A549 treated with CpdA at 1 μM for 4 hours (cell line): ENCODE measurements at places on chromosomes 2 and 18. TPM values are rescaled to one million over a fixed set of nuclear protein-coding genes. Genes with fewer than 3 reads are reported as not detected.

The BOLL gene
- total RNA-seq = not detected in 5 replicates

The NGEF gene
- total RNA-seq = 14.6 to 20.9 TPM (median 19.1 TPM) in 5 replicates

The MROH2A gene
- 0.10 to 0.19 TPM (median 0.13 TPM) in 3 of 5 replicates, not detected in the others for total RNA-seq

The PSMG2 gene
- total RNA-seq = 71.4 to 77.8 TPM (median 74.4 TPM) in 5 replicates

The STRADB gene
- total RNA-seq = 17.5 to 25.7 TPM (median 22.6 TPM) in 5 replicates

The ZNF512 gene
- total RNA-seq = 13.6 to 18.2 TPM (median 16.8 TPM) in 5 replicates

The FRZB gene
- total RNA-seq = 0.03 TPM in 1 of 5 replicates, not detected in the others

The PKP4 gene
- 23.4 to 38.6 TPM (median 29.0 TPM) in 5 replicates for total RNA-seq
